ENCODE measurements at places on chromosomes 3 and 15. TPM values are rescaled to one million over a fixed set of nuclear protein-coding genes. Genes with fewer than 3 reads are reported as not detected.

The ATP8B4 gene
- 30.3 TPM for total RNA-seq

The MYD88 gene
- 68.5 TPM for total RNA-seq

- H3K4me1 ChIP-seq = peaks cover 33% of the 10 kb centered on the region
- H3K27ac ChIP-seq = peak overlapping the region; percentile 88
- H3K36me3 ChIP-seq = peaks cover 19% of the 10 kb centered on the region
- no peak for DNase-seq
- H3K4me3 ChIP-seq = peak overlapping the region; percentile 89
Measured at GRCh38 chr3:113018536-113019181, 27.9 kb downstream of the GTPBP8 start.

GRCh38 chr3:14914779-14915117 is 32.6 kb upstream of the NR2C2 start:
- no peak overlapping the region for H3K4me3 ChIP-seq
- no peaks in the 10 kb centered on the region for H3K36me3 ChIP-seq
- no peak overlapping the region for H3K27ac ChIP-seq
- H3K4me1 ChIP-seq = no peaks in the 10 kb centered on the region

- DNase-seq = no peak
- H3K4me1 ChIP-seq = no peaks in the 10 kb centered on the region
- H3K4me3 ChIP-seq = no peak overlapping the region
Measured at GRCh38 chr3:54003136-54003535, 111.5 kb upstream of the SELENOK start.
